ENCODE measurements at places on chromosomes 1 and 21. TPM values are rescaled to one million over a fixed set of nuclear protein-coding genes. Genes with fewer than 3 reads are reported as not detected.

- no peak for DNase-seq
- no peaks in the 10 kb centered on the region for H3K4me1 ChIP-seq
- H3K36me3 ChIP-seq = no peaks in the 10 kb centered on the region
Observed at GRCh38 chr1:82214606-82215005, 413.9 kb downstream of the ADGRL2 start.

DNA sequence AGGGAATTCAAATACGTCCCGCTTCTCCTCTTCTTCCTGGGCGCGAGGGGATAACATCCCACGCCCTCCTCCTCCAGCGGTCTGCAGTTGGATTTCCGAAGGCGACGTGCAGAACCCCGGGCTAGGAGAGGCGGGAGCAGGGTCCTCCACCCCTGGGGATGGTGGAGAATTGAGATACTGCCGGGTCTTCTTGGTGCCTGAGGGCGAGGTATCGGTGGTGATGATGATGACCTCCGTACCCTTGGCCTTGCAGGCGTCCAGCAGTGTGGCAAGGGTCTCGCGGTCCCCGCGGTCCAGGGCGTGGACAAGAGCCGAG lies 3.2 kb upstream of the LIX1L start:
- DNase-seq = no peak
- no peaks in the 10 kb centered on the region for H3K27me3 ChIP-seq
- peak overlapping the region; percentile 68 for H3K4me3 ChIP-seq
- H3K27ac ChIP-seq = peak overlapping the region; percentile 40
- peaks cover 1% of the 10 kb centered on the region for H3K36me3 ChIP-seq

GLUL gene
- total RNA-seq = 523 TPM

TNNT2 gene
- total RNA-seq = not detected

DNA sequence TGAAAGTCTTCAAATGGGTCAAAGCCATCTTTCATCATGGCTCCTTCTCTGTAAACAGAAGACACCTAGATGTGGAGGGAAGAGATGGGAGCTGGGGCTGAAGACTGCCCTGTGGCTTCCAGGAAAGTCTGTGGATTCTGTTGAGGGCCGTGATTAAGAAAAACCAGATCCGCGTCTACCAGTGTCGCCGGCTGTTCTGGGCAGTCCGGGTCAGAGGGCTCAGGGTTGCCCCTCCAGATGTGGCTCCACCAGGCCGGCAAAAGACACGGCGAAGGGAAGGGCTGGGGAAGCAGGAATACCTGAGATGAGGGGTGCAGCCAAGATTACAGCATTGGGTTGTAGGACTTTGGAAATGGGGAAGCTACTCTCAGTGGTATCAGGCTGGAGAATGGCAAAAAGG lies 162.6 kb downstream of the RHOU start:
- H3K4me1 ChIP-seq = peaks cover 3% of the 10 kb centered on the region
- no peak for DNase-seq
- no peak overlapping the region for H3K4me3 ChIP-seq
- no peaks in the 10 kb centered on the region for H3K27me3 ChIP-seq
- H3K36me3 ChIP-seq = no peaks in the 10 kb centered on the region

Data from fibroblast of lung (primary cell).